Stimulated activated CD8-positive, alpha-beta memory T cell treated with anti-CD3 and anti-CD28 coated beads, Interleukin-12 subunit alpha, Interleukin-12 subunit beta, amount 100 ng/mL, for 4 hours (primary cell): ENCODE measurements at places on chromosomes 2 and 18.

DNA sequence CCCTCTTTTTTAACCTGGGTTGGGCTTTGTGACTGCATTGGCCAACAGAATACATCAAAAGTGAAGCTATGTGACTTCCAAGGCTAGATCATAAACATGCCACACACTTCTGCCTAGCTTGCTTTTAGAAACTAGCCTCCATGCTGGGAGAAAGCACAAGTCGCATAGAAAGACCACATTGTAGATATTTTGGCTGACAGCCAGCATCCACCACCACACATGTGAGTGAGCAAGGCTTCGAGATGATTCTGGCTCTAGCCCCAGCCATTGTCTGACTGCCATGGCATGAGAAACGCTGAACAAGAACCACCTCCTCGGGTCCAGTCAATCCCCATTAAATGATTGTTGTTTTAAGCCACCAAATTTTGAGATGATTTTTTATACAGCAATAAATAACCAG lies 66.8 kb upstream of the STPG4 start:
- no peak for DNase-seq

DNA sequence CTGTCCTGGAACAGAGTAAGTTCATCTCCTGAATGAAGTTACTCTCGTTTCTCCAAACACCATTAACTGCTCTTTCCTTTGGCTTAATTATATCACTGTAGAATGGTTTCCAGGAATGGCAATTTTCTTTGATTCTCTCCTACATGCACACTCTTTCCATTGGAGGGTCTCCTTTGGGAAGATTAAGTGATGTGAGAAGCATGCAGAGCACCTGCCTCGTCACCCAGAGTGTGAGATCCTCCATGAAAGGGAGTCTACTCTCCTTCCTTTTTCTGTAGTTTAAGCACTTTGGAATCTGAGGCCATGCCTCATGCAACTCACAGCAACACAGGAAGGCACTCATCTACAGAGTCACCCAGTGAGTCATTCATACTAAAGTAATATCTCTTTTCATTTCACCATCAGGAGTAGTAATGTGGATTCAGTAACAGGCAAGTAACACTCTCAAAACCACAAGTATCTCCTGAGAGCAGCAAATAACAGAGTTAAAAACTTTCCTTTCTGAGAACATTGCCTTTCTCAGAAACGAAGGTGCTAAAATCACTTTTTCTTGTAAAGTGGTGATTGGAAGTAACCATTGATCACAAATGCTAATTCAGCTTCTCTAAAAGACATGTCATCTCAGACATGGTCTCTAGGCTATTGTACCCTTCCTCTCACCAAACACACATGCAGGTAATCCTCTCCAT lies 52.8 kb upstream of the IL1RL1 start:
- DNase-seq: no peak

DNA sequence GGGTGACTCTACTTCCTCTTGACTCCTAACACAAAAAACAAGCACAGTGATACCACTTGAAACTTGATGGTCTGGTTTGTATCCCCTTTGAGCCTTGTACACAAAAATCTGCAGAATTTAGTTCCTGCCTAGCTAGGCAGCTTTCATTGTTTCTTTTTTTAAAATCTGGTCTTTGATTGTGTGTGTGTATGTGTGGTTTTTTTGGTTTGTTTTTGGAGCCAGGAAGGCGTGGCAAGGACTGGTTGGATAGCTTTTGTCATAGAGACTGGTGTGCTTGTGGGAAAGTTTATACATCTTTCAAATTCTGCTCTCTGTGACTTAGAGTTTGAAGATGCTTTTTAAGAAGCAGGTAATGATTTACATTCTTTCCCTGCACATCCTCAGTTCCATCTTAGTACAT lies 127.4 kb downstream of the TANC1 start:
- no peak for DNase-seq

DNA sequence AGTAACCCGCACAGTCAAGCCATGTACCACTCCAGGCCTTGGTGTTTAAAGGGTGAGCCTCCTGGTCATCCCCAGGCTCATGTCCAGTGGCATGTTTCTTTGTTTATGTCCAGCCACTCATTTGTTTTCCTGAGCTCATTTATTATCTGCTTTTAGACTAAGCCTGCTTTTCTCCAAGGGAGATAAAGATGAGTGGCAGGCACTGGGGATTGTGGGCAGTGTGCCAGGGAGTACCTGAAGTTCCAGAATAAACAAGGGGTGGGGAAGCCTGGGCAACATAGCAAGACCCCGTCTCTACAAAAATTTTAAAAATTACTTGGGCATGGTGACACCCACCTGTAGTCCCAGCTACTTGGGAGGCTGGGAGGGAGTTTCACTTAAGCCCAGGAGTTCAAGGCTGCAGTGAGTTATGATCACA lies 1.9 kb downstream of the ANXA4 start:
- no peak for DNase-seq

- DNase-seq: no peak
These were observed 377.1 kb upstream of the CNTNAP5 start for GRCh38 chr2:123648016-123648415.

GRCh38 chr2:168568476-168569267 lies 112.6 kb downstream of the CERS6 start:
- DNase-seq: no peak

DNA sequence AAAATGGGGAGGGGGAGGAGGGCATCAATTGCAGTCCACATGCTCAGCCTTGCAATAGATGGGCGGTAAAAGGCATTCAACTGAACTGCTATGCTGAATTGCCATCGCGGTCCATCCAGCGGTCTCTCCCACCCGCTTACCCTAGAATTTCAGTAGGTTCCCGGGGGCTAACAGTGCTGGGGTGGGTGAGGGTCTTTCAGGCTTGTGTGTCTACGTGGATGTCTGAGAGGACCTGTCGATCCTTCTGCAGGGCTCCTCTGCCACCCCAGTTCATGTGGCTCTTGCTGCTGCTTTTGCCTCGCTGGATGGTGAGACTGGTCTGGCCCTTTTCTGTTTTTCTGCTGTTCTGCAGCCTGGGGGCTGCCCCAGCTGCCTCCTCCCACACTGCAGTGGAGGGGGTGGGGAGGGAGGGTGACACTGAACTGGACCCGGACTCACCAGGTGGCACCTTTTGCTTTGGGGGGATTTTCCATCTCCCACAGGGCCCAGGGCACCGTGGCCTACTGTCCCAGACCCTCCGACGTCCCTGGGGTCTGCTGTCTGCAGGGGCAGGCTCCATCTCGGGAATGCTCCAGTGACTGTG lies 14.1 kb downstream of the ACKR3 start:
- DNase-seq: no peak

DNA sequence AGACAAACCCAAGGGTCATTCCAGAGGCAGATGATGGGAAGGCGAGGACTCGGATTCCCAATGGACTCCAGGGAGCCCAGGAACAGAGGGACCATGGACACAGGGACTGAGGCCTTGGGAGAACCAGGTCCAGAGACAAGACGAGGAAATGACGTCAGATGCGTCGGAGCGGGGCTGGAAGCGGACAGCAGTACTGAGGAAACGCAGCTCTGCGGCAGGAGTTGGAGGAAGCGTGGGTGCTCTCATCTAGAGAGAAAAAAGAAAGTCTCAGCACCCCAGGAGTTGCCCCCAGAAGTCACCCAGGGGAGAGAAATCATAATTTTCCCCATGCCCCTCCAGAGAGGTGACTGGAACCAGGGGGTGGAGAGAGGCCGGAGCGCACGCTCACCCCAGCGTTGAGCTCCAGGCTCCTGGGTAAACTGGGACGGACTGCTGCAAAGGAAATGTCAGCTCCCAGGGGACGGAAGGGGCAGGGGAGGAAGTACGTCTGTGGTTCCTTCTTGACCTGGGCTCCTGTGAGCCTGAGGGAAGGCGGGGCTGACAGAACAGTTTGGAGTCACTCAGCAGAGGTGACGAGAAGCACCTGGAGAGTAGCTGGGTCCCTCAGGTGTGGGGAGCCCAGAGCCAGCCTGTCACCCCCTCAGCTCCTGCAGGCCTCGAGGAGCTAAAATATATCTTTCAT lies 44.7 kb downstream of the CMPK2 start:
- DNase-seq: no peak

DNA sequence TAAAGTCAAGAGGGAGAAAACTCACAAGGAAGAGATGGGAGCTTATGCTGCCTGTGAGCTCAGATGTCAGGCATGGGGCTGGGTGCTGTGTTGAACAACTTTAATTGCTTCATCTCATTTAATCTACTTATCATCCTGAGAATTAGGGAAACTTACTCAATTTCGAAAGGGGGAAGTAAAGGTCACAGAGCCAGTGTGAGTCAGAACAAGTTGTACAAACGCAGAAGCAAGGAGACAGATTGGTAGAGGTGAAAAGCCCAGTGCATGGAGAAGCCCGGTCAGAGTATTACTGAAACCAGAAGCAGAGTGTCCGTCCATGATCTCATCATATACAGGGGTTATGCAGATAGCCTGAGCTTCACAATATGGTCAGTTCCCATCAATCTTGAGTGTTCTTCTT lies 281.1 kb upstream of the POU3F3 start:
- DNase-seq: no peak

- DNase-seq: no peak
These were observed 62.1 kb upstream of the HDAC4 start for GRCh38 chr2:239462671-239463506.
